NCI-H748 treated with DMSO at 0.1 percent for 48 hours (cell line): ENCODE measurements at places on chromosomes 7 and 10.

DNA sequence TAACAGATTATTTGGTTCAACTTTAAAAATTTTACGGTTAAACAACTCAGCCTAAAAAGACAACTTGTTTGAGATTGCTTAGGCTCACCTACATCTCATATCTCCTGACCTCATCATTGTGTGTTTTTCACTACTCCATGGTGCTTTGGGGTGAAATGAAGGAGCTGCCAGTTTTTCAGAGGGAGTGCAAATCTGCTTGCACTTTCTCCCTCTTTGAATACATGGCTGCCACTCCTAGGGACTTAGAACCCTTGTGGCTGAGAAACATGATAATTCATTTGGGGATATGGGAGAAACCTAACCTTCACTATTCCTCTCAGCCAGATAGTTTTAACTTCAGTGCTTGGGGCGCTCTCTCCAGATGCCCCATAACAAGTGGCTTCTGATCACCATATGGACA lies 2.7 kb downstream of the CCSER2 start:
- no peak for DNase-seq

DNA sequence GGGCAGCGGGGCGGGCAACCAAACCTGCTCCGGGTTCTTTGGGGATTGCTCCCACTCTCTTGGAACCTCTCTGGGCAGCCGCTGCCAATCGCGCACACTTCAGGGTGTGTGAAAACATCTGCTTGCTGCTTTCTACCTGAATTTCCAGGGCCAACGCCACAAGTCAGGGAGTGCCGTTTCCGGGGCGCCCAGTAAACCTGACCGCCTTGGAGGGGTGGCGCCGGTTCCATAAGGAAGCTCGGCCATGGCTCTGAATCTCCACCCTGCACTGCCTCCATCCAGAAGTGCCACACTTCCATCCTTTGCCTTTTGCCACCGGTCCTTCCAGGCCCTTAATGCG lies 679 bp upstream of the AFAP1L2 start:
- no peak for DNase-seq

DNA sequence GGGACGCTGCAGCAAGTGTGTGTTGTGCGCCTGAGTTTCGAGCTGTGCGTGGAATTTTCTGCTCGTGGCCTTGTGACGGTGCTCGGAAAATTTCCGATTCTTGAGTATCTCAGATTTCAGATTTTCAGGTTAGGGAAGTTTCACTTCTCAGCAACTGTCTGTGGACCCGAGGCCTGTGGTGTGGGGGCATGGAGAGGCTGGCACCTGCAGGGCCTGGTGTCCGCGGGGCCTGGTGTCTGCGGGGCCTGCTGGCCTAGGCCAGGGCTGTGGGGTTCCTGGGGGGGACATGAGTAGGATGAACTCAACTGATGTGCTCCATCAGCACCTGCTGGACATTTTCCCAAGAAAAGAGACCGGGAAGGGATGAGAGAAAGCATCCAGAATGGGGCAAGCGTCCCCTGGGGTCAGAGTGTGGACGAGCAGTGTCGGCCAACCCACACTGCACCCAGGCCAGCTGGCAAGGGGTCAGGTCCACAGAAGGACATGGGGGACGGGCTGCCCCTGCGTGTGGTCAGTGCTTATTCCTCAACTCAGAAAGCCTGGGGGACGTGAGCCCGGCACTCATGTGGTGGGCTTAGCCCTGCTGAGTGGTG lies 31.3 kb upstream of the SHH start:
- DNase-seq, result no peak

DNA sequence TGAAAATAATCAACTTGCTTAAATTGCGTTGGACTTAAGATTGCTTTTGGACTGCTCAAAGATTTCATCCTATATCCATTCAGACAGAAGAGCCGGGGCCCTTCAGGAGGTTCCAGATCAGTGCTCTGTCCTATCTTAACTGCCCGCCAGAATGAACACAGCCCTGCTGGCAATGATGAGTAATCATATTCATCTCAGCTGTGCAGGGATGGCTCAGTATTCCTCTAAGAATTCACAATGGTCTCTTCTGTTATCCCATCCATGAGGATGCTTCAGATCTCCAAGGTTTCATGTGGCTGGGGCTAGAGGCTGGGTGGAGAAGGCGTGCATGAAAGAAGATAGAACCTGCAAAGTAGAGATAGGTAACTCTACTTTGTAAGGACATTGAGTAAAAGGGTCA lies 80.0 kb upstream of the NPVF start:
- no peak for DNase-seq

DNA sequence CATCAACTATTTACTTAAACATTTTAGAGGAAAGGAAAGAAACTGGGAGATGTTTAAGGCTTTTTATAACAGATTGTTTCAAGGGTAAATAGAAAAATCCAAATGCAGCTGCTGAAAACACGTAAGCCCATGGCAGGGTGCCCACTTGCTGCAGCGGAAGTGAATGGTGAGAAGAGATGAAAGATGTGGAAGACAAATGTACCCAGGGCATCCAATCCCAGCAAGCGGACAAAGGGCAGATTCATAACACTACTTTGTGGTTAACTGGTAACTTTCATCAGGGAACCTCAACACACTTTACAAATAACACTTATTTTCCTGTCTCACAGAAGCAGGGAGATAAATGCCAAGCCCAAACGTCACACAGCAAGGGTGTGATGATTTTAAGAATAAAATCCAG lies 358.4 kb downstream of the KCNMA1 start:
- DNase-seq, result no peak

- DNase-seq, result no peak
Measured at GRCh38 chr10:60003651-60004523, 97.5 kb upstream of the CCDC6 start.

GRCh38 chr7:123692471-123692877 lies 36.8 kb downstream of the LMOD2 start:
- no peak for DNase-seq

DNA sequence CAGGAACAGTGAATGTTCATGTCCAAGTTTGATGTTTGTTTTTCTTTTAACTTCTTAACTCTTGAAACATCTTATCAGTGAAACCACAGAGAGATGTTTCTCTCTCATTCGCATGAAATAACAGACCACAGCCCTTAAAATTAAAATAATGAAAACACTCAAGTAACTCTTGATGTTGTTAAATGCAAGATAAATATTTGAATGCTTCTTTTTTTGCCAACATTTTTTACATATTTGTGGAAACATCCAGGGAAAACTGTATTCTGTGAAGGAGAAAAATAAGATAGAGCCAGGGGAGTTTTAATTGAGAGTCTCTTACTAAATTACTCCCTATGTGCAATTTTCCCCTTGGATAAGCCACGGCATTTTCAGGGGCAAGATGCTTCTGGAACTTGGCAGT lies 361.8 kb upstream of the MGMT start:
- DNase-seq, result no peak

GRCh38 chr7:16669581-16669980 lies 23.6 kb downstream of the BZW2 start:
- DNase-seq, result no peak

- no peak for DNase-seq
Measured at GRCh38 chr10:71064413-71065118, 147.8 kb upstream of the UNC5B start.

DNA sequence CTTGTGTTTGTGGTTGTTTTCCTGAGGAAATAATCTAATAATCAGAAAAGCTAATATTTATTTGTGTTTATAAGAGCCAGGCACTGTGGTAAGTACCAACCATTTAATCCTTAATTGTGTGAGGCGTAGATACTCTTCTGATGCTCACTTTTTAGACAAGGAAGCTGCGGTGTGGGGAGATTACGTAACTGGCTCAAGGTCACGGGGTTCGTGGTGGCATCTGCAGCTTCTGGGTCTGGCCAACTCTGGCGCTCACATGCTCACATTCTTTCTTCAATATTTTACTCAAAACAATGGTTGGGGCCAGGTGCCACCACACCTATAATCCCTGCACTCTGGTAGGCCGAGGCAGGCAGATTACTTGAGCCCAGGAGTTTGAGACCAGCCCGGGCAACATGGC lies 77.6 kb downstream of the RALA start:
- DNase-seq, result no peak

GRCh38 chr10:101481256-101481655 lies 106.8 kb downstream of the POLL start:
- DNase-seq, result no peak

DNA sequence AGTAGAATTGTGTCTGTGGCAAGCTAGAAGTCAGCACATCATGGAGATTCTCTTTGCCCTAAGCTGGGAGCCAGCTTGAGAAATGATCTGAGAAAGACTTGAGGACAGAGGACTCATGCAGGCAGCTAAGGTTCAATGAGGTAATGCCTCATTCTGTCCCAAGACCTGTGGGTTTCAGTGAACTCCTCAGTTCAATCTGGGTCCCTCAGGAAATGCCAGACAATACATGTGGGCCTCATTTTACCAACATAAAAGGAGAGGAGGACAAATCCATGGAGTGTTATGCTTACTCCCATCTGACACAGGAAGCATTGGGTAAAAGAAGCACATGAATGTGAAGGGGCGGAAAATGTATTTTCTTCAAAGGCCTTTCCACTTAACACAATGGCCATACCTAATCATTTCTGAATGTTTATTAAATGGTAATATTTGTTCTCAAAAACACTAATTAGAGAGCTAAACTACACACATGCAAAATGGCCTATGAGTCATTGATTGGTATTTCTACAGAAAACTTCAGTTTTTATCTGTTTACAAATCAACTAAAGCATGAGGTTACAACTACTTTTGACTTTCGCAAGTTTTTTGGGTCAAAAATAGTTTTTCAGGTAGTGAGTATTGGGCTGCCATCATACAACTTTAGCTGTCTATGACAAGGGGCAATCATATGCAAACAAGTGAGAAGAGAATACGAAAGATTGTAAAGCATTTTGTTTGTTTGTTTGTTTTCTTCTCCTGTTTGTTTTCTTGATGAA lies 205.3 kb downstream of the CHRM2 start:
- no peak for DNase-seq

DNA sequence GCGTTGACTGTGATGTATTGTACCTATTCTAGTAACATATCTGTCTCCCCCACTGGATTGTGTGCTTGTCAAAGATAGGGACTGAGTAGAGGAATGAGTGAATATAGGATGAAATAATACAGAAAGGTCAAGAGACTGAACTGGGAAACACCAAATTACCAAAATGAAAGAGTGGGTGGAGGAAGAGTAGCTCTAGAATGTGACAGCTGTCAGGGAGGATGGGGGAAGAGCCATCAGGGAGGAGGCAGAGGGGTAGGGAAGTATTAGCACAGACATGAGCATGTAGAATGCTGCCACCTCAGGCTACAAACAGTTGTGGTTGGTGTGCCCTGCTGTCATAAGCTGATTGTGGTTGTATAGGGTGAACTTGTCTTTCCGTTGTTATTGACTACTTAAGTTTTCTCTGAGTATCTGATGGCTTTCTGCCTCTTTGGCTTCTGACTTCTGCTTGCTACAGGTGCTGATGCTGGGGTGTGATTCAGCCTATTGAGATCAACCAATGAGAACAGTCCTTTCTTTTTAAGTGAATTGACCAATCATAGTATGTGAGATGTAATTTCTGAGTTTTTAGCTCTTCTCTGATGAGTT lies 5.6 kb downstream of the CCSER2 start:
- no peak for DNase-seq

GRCh38 chr7:43625453-43625852 lies 42.5 kb downstream of the STK17A start:
- DNase-seq, result no peak

DNA sequence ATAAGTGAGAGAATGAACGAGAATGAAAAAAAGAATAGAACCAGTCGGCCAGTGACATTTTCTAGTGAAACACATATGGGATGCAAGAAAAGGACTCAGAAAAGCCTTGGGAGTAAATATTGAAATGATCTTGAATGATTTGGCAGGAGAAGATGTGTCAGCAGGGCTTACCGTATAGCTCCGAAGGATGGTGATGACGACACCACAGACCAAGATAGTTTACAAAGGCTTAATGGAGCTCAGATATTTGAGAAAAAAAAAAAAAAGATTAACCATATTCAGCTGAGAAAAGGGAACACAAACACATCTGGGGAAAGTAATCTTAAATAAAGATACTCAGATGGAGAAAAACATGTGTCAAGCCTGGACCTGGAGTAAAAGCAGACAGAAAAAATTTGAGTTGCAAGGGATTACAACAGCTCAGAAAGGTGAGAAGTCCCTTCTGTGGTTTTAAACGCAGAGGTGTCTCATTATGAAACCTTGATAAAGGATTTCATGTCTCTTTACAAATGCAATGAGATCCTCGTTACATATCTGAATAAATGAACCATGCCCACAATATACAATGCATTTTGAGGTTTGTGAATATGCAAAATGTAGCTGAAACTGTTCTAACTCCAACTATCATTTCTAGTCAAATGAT lies 36.0 kb downstream of the DNAJB9 start:
- DNase-seq, result no peak
